ENCODE measurements at places on chromosomes 3 and 15. TPM values are rescaled to one million over a fixed set of nuclear protein-coding genes. Genes with fewer than 3 reads are reported as not detected.

RAF1 gene
- 89.9 TPM for total RNA-seq

CEMIP gene
- 0.51 TPM for total RNA-seq

IQCF5 gene
- not detected for total RNA-seq

RNU5B-1 gene
- 32.5 TPM for total RNA-seq

SLC22A13 gene
- total RNA-seq: 0.51 TPM

CD86 gene
- 31.2 TPM for total RNA-seq

ASB14 gene
- total RNA-seq: not detected

BTD gene
- 9.1 TPM for total RNA-seq

UQCC5 gene
- 11.7 TPM for total RNA-seq

NEK11 gene
- total RNA-seq: 1.5 TPM

FBXL22 gene
- 1.2 TPM for total RNA-seq
